Activated T-helper 17 cell treated with anti-CD3 and anti-CD28 coated beads, Interleukin-2, amount 50 U/mL, for 72 hours (primary cell): ENCODE measurements at places on chromosomes 3 and 15. TPM values are rescaled to one million over a fixed set of nuclear protein-coding genes. Genes with fewer than 3 reads are reported as not detected.

DNA sequence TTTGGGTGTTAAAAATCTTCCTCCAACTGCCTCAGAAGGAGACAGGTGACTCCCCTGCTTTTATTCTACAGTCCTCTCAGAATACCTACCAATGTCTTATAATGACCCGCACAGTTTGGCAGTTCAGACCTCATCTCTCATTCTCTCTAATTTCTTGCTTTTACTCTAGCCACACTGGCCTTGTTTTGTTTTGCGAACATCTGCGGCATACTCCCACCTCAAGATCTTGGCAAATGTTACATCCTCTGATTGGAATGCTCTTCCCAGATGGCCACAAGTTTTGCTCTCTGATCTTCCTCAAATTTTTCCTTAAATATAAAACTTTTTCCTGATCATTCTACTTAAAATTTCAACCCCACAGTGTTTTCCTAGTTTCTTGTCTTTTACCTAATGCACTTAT, 94.1 kb downstream of the PLSCR2 start:
- no peak for ATAC-seq

DNA sequence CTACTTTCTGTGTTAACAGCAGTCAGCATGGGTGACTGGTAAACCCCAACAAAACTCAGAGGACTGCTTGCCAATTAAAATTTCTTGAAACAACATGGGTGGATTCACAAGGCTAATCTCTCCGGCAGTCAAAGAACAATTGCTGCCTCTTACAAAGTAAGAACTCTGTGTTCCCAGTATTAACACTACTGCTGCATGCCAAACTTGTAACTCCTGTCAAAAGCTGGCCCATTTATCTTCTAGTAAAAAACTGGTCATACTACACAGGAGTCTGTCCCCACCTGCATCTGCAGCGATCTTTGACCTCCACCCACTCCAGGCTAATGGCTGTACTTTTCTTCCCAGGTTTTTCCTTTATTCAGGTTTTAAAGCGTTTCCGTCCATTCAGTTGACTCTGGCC, 8.7 kb upstream of the ZNF589 start:
- ATAC-seq: no peak

DNA sequence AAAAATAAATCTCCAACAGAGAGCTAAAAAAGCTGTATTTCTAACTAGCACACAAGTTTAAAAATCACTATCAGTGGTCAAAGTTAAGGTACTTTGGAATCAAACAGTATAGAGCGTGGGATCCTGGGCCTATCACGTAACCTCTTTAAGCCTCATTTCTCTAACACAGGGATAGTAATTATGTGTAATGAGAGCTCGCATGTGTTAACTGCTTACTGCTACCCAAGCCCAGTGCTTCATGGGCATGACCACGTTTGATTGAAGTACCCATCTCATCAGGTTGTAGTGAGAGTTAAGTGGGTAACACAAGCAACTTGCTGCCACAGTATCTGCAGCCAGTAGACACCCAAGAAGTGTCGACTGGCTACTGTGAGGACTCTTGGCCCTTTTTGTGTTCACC, 28.2 kb upstream of the NOX5 start:
- no peak for ATAC-seq

DNA sequence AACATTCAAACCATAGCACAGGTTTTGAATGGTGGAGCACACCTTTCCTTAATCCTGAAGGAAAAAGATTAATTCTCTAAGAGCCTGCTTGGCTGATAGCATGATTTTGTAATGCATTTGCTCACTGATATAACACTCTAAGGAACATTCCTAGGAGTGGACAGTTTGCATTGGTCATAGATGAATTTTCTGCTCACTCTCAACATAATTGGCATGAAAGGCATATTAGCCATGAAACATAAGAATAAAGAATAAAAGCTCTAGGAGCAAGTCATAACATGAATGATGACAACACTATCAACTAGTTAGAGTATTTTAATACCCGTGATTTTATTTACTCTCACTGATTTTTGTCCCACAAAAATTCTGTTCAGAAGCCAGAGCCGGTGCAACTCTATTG, 34.3 kb upstream of the LRTM1 start:
- no peak for ATAC-seq

- no peak for ATAC-seq
These were observed 54.5 kb downstream of the ALDH1A2 start for GRCh38 chr15:58010983-58011382.

- ATAC-seq: no peak
These were observed 18.4 kb downstream of the CTXND1 start for GRCh38 chr15:80233581-80233980.

- no peak for ATAC-seq
These were observed 160.4 kb upstream of the RORA start for GRCh38 chr15:61389334-61390028.

DNA sequence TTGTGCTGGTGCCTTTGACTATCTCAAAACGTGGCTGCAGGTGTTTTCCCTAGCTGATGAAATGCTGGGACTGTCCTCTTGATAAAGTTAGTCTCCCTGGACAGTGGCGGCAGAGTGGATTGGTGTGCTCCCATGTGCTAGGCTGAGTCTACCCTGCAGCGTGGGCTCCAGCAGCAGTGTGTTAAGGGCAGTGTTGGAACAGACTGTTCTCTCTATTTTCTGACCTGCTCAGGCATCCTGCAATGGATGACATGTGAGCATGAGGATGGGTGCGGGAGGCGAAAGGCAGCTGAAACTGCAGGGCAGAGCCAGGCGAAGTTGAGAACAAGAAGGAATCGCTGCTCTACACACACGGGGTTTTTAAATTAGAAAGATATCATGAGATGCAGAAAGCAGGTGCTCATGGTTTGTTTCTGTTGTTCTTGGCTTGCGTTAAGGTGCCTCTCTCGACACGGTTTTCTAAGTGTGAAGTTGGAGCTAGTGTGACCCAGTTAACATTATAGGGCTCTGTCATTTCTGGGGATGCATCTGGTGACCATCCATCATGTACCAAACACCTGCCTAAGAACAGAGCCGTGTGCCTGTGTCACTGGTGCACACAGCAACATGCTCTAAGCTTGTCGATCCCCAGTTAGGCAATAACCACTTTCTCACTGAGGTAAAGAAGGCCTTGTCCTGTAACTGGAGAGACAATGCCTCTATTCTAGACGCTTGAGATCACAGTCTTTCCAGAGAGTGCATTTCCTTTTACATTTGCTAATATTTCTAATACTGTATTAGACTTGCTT, 44.3 kb downstream of the SLCO3A1 start:
- ATAC-seq: no peak

DNA sequence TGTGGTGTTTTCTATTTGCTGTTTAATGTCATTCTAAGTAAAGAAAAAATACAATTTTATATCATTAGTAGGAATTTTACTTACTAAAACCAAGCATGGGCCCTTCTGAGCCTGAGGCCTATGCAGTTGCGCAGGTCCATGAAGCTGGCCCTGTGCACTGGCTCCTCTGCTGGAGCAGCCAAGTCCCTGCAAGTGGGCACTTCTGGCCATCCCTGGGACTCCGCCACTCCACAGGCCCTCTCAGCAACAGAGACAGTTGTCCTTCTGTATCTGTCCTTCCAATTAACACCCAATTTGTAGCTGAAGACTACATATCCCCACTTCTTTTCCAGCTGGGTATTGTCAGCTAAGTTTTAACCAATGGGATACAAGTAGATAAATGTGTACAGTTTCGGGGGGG, 49.9 kb upstream of the RYK start:
- ATAC-seq: no peak

- ATAC-seq: no peak
These were observed 451.4 kb downstream of the WDR72 start for GRCh38 chr15:53307952-53308624.

- ATAC-seq: no peak
These were observed 7.7 kb upstream of the ACTC1 start for GRCh38 chr15:34802803-34803750.

GOLGA6D gene
- not detected for total RNA-seq

GRCh38 chr3:119628816-119629445, 31.2 kb downstream of the PLA1A start:
- peak; percentile 43 for ATAC-seq

- no peak for ATAC-seq
These were observed 64.9 kb downstream of the GHSR start for GRCh38 chr3:172383306-172383796.

DNA sequence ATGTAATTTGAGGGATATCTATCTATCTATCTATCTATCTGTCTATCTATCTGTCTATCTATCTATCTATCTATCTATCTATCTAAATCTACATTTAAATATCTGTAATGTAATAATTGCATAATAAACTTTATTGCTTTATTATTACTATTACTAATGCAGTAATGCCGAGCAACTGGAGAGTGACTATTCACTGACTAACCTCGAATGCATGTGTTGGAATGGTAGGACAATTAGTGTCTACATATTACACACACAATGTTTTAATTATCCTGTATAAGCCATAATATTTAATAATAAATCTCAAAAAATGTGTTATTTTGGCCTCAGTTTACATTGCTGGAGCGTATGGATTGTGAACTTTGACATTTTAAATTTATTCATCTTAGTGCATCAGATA, 25.2 kb upstream of the CNTN3 start:
- ATAC-seq: no peak

DNA sequence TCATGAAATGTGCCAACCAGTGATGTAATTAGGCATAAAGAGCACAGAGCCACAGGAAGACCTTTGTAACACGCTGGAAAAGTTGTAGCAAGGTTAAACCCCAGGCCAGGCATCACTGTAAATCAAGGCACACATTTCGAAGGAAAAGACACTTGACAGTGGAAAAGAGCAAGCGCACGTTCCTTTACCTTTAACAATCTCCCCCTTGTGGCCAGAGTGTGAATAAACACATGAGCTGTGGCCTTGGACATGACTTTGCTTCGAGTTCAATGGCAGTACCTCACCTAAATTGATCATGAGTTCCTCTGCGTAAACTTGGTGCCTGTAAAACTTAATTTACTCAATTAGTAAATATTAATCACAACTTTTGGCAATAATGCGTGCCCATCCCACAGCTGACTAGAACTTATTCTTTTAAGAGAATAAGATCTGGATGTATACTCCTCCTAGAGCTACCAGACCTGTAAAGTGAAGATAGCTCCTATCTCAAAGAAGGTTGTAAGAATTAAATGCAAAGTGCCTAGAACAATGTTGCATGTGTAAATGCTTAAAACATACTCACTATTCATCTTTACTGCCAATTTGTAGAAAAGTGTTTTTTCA, 757.0 kb upstream of the NECTIN3 start:
- peak; percentile 65 for ATAC-seq

FYCO1 gene
- total RNA-seq: 26.2 TPM

DNA sequence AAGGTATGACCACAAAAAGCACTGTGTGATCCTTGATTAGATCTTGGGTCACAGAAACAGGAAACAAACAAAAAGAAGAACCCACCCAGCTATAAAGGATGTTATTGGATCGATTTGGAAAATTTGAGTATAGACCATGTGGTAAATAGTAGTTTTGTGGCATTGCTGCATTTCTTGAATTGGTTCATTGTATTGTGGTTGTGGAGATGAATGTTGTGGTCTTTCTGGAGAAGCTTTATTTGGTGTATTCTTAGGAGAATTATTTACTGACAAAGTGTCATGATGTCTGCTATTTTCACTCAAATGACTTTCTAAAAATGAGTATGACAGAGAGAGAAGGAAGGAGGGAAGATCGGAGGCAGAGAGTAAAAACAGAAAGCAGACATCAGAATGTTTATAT, 406.2 kb downstream of the CNTN4 start:
- no peak for ATAC-seq

DNA sequence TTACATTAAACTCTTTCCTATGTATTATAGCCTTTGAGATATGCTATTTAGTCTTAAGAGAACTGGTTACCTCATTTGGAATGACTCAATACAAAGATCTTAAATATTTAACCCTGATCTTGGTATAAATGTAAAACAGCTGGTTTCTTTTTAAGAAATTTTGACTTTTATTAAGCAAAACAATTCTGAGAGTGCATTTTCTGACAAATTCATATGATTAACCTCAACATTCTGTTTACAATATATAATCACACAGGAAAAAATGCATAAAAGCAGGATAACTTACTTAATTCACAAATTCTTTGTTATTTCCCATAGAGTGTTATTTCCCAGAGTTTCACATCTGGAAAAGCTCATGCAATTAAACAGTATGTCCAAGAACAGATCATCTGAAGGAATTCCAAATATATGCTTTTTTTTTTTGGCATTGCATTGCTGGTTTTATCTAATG, 400.4 kb upstream of the THBS1 start:
- ATAC-seq: no peak

CPOX gene
- 64.2 TPM for total RNA-seq

DNA sequence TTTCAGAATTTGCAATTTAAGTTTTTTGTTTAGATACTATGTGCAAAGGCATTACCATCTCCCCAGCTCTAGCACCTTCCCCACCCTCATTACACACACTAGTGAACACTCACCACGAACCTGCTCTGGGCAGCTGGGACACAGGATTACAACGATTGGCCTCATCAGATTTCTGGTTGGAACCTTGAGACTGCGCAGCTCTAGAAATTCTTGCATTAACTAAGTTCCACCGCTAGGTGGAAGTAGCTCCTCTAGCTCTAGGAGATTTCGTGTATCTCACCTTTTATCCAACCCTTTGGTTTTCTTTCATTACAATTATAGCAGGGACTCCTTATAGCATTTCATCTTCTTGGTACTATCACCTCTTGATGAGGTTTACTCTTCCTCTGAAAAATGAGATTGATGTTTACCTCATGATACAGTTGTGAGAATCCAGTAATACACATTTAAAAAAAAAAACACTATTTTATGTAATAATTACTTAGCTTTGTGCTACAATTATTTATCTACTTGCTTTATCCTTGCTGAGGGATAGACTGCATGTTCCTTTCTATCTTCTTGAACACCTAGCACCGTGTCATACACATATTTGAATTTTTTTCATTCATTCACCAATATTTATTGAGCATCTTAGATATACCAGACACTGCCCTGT, 28.7 kb upstream of the PLOD2 start:
- peak; percentile 60 for ATAC-seq

ERICH6 gene
- total RNA-seq: not detected

EFCAB12 gene
- total RNA-seq: 0.63 TPM

DNA sequence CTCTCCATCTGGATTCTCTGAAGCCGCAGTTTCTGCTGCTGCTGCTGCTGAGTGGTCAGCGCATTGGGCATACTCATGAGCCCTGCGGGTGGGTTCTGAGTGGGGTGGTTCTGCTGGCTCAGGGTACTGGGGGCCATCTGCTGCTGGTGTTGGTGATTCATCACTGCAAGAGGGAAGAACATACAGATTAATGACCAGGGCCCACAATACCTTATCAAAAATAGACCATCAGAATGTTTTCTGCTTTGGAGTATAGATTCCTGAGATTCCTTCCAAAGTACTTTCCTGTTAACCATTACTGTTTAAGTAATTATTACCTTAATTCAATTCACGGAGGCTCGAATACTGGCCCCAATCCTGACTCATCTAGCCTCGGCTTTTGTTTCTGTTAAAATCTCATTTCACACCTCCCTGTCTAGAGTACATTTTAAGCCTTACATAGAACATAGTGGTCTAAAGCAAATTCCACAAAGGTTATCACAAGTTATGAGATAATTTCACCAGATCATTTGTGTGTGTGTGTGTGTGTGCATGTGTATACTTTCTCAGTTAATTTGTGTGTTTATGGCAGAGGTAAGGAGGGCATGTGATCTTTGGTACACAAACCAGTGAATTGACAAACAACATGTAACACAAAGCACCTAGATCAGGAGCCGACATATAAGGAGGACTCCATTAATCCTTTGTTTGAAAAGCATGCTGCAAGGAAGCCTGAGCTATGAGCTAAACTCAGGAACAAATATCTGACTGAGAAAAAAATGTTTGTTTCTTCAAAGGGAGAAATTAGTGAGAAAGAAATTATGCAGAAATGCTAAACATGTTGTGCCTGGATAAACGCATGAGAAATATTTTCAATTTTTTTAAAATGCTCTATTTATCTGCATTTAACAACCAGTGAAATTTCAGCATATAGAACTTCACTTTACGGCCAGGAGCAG, 68.1 kb downstream of the TM4SF4 start:
- ATAC-seq: no peak

- ATAC-seq: no peak
These were observed 58.9 kb downstream of the RBPMS2 start for GRCh38 chr15:64716452-64716851.
